ENCODE measurements at places on chromosomes 3 and 15. TPM values are rescaled to one million over a fixed set of nuclear protein-coding genes. Genes with fewer than 3 reads are reported as not detected.

DNA sequence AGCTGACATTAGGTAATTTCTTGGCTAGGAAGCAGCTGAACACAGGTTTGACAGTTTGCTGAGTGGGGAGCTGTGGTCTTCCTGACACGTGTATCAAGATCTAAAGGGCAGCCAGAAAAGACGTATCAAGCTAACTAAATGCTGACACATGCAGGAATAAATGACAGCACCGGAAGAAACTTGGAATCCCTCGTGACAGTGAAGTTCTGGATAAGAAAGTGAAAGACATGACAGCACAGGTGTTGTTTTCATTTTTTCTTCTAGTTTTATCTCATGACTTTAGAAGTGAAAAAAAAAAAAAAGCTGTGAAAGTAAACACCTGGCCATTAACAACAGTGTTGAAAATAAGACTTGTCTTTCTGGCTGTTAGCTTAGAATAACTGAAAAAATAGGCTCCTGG lies 48.7 kb downstream of the FGF7 start:
- H3K4me3 ChIP-seq: no peak overlapping the region
- peaks cover 5% of the 10 kb centered on the region for H3K4me1 ChIP-seq
- peak; percentile 11 for DNase-seq
- no peaks in the 10 kb centered on the region for H3K36me3 ChIP-seq

DNA sequence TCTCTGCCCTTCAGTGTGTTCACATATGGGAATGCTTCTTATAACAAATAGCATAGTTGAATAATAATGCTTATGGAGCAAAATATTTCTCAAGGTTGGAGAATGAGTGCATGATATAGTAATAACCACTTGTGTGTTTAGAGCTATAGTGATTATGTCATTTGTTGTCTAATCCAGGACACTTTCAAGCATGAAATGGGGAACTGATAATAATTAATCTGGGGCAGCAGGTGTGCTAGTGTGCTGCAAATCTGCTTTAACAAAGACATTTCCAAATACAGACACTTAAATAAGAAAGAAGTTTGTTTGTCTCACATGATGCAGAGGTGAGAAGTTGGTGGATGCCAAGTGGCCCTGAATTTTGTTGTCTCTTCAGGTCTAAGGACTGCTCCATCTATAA lies 579.3 kb upstream of the GRM7 start:
- H3K4me1 ChIP-seq: no peaks in the 10 kb centered on the region
- H3K4me3 ChIP-seq: no peak overlapping the region
- H3K36me3 ChIP-seq: no peaks in the 10 kb centered on the region
- DNase-seq: no peak
- H3K27ac ChIP-seq: no peak overlapping the region

DNA sequence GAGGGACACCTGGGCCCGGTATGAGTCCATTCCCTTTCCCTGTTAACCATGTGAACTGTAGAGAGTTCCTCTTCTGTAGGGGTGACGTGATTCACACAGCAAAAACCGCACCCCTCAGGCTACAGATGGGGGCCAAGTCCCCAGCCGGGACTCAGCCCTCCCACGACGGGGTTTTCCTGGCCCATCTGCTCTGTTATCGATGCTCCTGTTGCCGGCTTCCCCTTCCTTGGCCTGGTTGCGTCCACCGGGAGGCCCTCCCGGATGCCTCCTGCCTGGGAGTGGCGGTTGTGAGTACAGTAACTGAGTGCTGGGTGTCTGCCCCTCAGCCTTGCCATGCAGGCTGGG lies 817 bp upstream of the PLXNA1 start:
- H3K4me1 ChIP-seq: peaks cover 14% of the 10 kb centered on the region
- H3K36me3 ChIP-seq: no peaks in the 10 kb centered on the region
- peaks cover 7% of the 10 kb centered on the region for H3K27me3 ChIP-seq
- H3K4me3 ChIP-seq: peak overlapping the region; percentile 79
- peak overlapping the region; percentile 88 for H3K27ac ChIP-seq

- H3K36me3 ChIP-seq: no peaks in the 10 kb centered on the region
- H3K27ac ChIP-seq: no peak overlapping the region
- peaks cover 3% of the 10 kb centered on the region for H3K27me3 ChIP-seq
- no peaks in the 10 kb centered on the region for H3K4me1 ChIP-seq
- H3K4me3 ChIP-seq: no peak overlapping the region
Observed at GRCh38 chr3:152564459-152564858, 270.5 kb upstream of the P2RY1 start.

- H3K27ac ChIP-seq: no peak overlapping the region
- H3K27me3 ChIP-seq: no peaks in the 10 kb centered on the region
- no peaks in the 10 kb centered on the region for H3K36me3 ChIP-seq
- peaks cover 20% of the 10 kb centered on the region for H3K4me1 ChIP-seq
- no peak for DNase-seq
Observed at GRCh38 chr15:98868564-98868963, 139.0 kb downstream of the PGPEP1L start.

DNA sequence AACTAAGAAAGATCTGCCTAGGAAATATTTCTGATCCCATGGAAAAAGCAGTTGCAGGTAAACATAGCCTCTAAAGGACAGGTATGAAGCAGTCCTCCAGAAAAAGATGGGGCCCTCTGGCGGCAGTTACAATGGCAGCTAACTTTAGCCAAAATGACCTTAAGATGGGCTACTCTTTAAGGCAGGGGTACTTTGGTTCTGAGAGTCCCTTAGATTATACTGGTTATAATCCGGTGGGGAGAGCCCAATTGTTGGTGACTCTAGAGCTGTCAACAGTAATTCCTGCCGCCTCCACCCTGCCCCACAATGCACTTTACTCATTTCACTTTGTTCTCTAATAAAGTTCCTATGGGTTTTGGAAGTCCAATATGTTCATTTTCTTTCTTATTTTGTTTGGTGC lies 412.8 kb upstream of the WNT5A start:
- no peak for DNase-seq
- no peaks in the 10 kb centered on the region for H3K27me3 ChIP-seq
- no peaks in the 10 kb centered on the region for H3K4me1 ChIP-seq
- no peak overlapping the region for H3K4me3 ChIP-seq
- no peak overlapping the region for H3K27ac ChIP-seq

DNA sequence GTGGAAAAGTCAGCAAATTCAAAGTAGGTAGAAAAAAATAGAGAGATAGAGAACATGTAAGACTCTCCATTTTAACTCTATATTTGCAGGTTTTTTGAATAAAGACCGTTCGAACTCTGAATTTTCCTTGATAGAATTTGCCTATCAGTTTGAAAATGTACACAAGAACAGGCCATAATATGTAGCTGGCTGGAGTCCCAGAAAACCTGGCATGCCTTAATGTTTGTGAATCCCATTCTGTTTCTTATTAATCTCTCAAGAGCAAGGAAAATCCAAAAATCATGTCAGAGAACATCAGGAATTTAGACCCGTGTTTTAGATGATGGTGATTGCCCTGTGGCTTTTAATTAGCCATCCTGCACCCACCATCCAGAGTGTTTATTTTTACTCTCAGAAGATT lies 7.2 kb upstream of the CFAP161 start:
- H3K36me3 ChIP-seq: peaks cover 11% of the 10 kb centered on the region
- no peaks in the 10 kb centered on the region for H3K4me1 ChIP-seq
- no peak overlapping the region for H3K4me3 ChIP-seq
- peaks cover 48% of the 10 kb centered on the region for H3K27me3 ChIP-seq
- H3K27ac ChIP-seq: no peak overlapping the region

SOX14 gene
- total RNA-seq: not detected

CACNA1D gene
- total RNA-seq: 0.24 TPM

PLCB2 gene
- 65.3 TPM for total RNA-seq

THAP10 gene
- total RNA-seq: 0.19 TPM

CCR8 gene
- total RNA-seq: 0.51 TPM

KCNMB2 gene
- total RNA-seq: not detected

All from activated CD4-positive, alpha-beta memory T cell treated with anti-CD3 and anti-CD28 coated beads for 36 hours (primary cell).